GM13977 (cell line): ENCODE measurements at places on chromosomes 7 and 10.

DNA sequence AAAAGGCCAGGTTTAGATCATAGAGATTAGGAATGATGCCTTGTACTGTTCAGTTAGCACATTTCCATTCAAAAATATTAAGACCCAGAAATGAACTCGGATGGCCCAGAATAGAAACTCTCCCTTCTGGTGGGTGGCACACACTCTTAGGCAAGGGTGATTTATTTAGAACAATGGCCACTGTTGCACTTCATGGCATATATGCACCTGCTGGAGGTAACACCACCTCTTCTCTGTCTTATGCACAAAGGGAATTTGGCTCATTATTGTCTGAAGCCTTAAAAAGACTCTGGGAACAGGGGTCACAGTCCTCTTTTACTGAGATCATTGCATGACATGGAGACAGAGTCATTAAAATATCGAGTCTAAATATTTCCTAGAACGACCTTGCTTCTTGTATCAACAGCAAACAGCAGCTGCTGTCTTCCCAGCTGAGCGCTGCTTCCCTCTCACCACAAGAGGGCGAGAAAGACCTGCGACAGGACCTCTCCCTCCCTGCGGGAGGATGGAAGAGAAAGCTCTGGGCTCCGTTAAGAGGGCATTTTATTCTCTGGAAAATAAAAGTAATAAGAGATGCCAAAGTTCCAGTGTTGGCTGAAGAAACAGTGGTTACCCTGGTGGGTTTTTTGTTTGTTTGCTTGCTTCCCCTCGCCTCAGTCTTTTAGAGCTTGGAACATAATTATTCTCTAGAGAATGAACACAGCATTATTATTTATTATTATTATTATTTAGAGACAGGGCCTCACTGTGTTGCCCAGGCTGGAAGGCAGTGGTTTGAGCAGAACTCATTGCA lies 13.5 kb upstream of the BAMBI start:
- DNase-seq, result peak; percentile 73

DNA sequence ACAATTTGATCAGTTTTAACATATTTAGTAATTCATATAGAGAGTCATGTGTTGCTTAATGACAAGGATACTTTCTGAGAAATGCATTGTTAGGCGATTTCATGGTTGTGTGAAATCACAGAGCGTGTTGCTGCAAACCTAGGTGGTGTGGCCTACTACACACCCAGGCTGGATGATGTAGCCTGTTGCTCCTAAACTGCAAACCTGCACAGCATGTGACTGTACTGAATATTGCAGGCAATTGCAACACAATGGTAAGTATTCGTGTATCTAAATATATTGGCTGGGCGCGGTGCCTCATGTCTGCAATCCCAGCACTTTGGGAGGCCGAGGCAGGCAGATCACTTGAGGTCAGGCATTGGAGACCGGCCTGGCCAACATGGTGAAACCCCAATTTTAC lies 73.7 kb upstream of the BAIAP2L1 start:
- DNase-seq, result no peak

GRCh38 chr10:12783293-12783692 lies 218.2 kb downstream of the CCDC3 start:
- no peak for DNase-seq

DNA sequence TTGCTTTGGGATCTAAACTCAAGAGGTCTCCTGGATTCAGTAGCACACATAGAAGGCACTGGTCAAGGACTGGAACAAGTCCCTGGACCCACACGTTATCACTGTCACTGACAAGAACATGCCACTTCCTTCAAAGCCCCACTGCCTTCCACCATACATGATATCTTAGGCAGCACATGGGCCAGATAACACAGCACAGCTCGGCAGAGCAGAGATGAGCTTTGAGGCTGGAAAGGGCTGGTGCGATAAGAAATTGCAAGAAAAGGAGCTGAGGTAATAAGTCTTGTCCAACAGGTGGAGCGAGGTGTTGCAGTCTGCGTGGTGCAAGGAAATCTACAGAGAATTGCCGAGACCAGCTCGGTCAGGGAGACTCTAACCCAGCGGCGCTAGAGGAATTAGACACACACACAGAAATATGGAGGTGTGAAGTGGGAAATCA lies 139.8 kb upstream of the CDK13 start:
- no peak for DNase-seq

- peak; percentile 34 for DNase-seq
Measured at GRCh38 chr7:99079104-99079503, 64.8 kb downstream of the SMURF1 start.

- no peak for DNase-seq
Measured at GRCh38 chr10:80015911-80016830, 62.3 kb upstream of the TMEM254 start.

GRCh38 chr10:128062331-128062880 lies 63.8 kb downstream of the MKI67 start:
- DNase-seq, result no peak

DNA sequence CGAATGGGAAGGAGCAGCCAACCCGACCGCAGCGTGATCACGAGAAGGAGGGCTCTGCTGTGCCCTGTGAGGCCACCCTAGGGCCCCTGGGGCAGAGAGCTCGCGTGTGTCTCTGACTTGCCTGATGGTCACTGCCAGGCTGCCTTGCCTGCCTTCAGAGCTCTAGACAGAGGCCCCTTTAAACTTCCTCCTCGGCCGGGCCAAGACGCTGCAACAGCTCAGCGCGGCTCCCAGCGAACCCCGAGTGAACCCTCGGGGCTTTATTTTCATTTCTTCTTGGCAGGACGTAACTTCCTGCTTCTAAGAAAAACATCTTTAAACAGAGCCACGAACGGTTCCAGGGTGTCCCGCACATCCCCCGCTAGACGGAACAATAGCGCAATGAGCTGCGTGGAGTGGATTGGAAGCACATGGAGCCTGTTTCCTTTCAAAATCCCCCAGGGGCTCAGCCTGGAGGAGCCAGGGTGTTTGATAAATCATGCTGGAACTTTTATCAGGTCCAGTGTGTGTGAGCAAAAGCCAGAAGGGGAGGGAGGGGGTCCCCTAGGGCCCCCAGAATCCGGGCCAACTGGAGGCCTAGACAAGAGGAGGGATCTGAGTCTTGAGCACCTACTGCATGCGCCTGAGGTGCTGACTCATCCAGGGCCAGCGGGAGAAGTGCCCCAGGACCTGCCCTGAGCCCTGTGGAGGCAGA lies 134.1 kb upstream of the GDF10 start:
- no peak for DNase-seq

GRCh38 chr10:35940141-35941041 lies 298.3 kb upstream of the FZD8 start:
- DNase-seq, result no peak

GRCh38 chr10:85642082-85642420 lies 724.5 kb downstream of the GRID1 start:
- no peak for DNase-seq

DNA sequence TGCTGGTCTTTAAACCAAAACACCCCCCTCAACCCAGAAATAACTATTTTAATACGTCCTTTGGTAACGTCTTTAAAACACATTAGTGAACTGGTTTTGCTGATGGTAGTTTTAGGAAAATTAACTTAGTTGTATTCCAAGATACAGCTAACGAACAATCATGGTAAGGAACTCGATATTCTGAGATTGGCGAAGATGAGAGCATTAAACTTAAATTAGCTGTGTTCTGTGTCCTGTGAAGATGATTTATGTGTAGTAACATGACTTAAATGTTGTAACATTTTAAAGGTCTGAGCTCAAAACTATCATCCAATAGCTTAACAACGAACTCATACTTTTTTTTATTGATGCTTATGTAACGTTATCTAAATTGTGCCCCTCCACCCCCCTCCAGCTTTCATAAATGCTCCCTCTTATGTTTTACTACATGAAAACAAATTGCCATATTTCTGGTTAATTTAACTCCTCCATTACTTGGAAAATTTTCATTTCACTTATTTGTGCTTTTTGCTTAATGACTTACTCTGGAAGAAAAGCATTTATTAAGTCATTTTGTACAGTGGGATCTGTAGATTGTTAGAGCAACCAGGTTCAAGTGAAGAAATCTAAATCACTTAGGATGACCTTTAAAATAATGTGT lies 1.7 kb downstream of the SDK1 start:
- no peak for DNase-seq

- no peak for DNase-seq
Measured at GRCh38 chr10:99888622-99889021, 106.2 kb downstream of the ABCC2 start.

GRCh38 chr7:38679419-38679818 lies 48.2 kb upstream of the AMPH start:
- no peak for DNase-seq

GRCh38 chr10:62098278-62099121 lies 170.1 kb downstream of the RTKN2 start:
- no peak for DNase-seq

DNA sequence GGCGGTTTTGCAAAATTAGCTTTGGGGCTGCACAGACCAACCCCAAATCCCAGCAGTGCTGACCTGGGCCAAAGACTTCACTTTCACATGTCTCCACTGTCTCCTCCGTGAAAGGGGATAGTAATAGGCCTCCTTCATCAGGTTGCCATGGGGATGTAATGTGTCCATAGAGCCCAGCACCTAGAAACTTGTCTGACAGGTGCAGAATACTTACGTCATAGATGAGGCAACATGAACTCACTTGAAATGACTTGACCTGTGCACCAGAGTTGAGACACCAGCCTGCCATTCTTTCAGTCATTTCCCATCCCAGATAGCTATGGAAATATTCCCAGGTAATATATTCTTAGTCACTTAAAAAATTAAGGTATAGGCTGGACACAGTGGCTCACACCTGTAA lies 94.2 kb downstream of the INSYN2A start:
- DNase-seq, result no peak

GRCh38 chr7:36547416-36547815 lies 157.8 kb downstream of the ANLN start:
- DNase-seq, result no peak

- no peak for DNase-seq
Measured at GRCh38 chr10:127345231-127345965, 149.0 kb upstream of the INSYN2A start.

GRCh38 chr7:18396953-18397352 lies 98.6 kb upstream of the HDAC9 start:
- no peak for DNase-seq

- DNase-seq, result no peak
Measured at GRCh38 chr10:132492323-132493025, 45.1 kb upstream of the INPP5A start.

DNA sequence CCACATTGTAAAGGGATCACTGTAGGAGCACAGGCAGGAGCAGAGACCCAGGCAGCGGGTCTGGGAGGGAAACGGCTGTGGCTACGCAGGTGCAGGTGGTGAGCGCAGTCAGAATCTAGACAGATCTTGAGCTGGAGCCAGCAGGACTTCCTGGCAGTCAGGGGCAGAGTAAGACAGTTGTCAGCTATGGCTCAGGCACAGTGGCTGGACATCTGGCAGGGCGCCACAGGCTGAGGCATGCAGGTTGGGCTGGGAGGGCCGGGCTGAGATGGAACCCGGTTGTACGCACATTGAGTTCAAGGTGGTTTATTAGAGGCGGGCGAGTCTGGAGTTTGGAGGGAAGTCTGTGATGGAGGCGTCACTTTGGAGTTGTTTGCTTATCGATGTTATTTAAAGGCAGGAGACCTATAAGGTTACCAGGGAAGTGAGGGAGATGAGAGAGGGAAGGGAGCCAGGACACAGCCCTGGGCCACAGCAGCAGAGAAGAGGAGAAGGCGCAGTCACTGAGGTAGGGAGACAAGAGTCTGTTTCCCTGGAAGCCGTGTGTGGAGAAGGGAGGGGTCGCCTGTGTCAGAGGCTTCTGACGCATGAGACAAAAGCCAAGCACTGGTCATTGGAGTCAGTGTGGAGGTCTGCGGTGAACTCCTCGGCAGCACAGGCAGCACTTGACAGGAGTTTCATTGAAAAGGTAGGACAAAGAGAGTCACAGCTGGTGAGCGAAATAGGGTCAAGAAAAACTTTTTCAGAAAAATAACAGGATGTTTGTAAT lies 73.8 kb downstream of the LANCL2 start:
- no peak for DNase-seq

DNA sequence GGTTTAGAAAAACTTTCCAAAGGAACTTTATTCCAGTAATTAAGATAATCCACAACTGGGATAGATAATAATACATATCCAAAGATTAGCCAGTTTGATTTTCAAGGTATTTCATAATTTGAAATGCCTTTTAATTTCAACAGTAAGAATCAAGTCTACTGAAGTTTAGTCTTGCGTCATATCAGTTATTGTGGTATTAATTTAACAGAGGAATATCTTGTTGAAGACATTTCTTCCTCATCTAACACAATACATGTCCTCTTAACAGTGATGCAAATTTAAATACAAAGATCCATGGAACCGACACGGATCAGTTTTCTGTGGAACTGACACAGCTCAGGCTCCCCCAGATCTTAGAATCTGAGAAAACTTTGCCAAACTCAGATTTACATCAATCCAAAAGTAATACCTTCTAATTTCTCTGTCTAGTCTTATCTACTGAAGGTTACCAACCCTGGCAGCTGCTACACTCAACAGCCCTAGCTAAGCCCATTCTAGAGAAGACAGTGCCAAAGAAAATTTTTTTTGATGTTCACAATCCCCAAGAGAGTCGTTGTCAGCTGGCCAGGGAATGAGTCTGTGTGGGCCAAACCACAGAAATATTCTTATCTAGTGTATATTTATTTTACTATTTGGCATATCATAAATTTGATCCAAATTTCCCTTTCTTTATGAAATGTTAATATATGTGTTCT lies 365.2 kb upstream of the MEOX2 start:
- DNase-seq, result no peak

DNA sequence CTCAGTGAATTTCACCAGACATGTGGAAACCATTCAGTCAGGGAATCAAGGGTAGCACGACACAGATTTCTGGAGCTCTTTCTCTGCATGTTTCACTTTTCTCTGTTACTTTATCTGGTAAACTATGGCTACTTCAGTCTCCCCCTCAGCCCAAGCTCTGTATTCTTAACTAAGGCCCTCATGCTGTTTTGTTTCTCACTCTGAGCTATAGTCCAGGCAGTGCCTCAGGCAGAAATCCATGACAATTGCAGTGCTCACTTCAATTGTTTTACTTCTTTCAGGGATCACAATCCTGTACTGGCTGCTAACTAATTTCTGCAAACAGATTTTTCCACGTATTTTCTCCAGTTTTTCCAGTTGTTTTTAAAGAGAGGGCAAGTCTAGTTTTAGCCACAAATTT lies 1599.9 kb upstream of the LRRTM3 start:
- no peak for DNase-seq

- no peak for DNase-seq
Measured at GRCh38 chr7:24975172-24975571, 4.8 kb downstream of the OSBPL3 start.

GRCh38 chr7:17408245-17408903 lies 109.9 kb downstream of the AHR start:
- DNase-seq, result no peak
